Stimulated activated CD8-positive, alpha-beta memory T cell treated with anti-CD3 and anti-CD28 coated beads, Interleukin-7, amount 100 ng/mL, for 4 hours (primary cell): ENCODE measurements at places on chromosomes 1 and 21.

- DNase-seq: no peak
These were observed 21.7 kb upstream of the ANKRD13C start for GRCh38 chr1:70376196-70376595.

- DNase-seq: no peak
These were observed 5.1 kb downstream of the LMO4 start for GRCh38 chr1:87333692-87334347.

DNA sequence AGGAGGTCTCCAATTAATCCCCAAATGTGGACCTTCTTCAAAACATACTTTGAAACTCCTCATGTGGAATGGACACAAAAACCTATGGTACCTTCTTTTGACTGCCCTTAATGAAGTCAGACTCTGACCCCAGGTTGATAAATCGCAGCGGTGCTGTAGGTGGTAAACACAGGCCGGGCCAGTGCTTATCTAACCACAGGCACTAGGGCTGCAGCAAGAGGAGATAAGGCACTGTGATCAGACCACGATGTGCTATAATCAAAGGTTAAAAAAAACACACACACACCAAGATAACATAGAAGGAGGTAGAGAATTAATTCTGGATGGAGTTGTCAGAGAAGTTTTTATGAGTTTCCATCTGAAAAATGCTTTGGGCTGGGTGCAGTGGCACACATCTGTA, 52.3 kb upstream of the SIPA1L2 start:
- no peak for DNase-seq

DNA sequence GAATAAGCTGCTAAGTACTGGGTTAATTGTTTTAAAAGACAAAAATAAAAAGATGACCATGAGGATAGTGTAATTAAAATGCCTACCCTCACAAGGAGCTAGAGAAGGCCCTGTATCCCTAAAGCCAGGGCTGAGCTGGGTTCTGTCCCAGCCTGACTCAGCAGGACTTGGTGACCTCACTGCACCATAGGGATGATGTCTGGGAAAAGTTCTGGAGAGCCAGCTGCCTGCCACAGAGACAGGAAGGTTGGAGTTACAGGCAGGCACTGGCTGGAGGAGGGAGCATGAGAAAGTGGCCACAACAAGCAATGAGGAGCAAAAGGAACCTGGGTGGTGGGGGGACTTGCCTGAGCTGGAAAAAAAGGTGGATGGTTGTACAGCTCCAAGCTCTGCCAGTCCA, 5.7 kb upstream of the TNR start:
- DNase-seq: no peak

DNA sequence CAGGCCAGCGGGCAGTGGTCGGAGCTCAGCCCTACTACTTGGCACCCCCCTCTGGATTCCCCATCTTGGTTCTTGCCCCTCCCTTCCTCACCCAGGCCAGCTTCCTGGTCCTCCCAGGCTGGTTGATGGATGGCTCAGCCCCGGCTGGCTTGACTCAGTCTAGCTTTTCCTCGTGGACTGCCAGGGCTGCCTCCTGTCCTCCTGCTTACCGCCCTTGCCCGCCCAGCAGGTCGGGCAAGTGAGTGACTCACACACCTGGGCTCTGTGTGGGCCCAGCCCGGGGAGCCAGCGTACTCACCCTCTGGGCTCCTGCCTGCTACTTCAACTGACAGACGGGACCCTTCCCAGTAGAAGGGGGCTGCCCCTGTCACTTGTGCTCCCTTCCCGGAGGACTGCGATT, 19.5 kb upstream of the ARHGEF10L start:
- no peak for DNase-seq
